LoVo (cell line): ENCODE measurements at places on chromosomes 11 and 22.

- DNase-seq = no peak
Measured at GRCh38 chr11:117302228-117302627, 11.1 kb downstream of the BACE1-AS start.

DNA sequence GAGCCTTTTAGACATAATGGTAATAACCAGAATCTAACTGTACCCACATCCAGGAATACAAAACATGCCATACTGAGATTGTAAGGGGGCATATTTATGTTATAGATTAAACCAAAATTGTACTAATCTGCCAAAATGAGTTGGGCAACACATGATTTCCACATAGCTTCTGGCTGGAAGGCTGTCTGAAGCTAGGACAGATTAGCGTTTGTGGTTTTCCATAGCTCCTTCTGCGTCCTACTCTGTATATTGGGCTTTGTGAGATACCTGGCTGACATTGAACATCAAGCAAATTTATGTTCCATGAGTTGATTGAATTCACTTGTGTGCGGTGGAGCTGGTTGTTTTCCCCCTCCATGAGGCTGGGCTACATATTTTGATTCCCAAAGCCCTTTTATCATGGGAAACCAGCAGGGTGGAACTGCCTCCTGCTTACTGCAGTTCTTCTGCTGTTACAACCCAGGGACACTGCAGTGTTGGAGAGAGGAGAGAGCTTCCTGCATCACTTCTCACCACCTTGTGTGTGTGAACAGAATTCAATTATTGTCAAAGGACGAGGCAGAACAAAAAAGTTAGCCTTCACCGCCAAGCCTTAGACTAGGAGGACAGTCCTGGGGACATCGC lies 114.9 kb downstream of the C11orf91 start:
- DNase-seq = no peak

DNA sequence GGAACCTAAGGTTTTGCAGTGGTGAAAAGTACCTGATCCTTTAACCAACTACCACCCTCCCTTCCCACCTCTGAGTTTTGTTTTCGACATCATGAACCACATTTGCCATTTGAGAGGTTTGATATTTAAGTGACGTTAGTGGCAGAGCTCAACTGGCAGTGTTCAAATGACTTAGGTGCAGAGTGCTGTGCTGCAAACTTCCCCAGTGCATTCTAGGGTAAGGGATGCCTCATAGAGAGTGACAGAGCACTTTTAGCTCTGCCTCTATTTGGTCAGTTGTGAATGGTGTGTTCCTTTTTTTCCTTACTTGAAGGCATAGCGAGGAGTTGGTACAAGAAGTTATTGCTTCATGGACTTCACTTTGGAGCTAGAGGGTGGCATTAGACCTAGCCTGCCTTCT lies 9.4 kb downstream of the BMAL1 start:
- DNase-seq = no peak

DNA sequence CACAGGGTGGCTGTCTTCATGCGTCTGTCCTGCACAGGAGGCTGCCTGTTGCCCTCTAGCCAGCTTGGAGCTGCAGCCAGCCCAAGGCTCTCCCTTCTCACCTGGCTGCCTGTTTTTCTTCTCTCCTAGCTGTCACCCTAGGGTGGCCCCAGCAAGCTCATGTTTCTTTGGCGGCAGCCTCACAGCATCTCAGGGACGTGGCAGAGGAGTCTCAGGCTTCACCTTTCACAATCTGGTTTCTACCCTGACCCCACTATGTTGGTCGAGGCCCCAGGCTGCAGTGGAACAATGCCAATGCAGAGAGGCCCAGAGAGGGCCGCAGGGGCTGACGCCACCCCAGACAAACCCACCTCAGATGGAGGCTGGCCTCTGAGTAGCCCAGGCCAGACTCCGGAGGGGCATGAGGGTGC lies 2.5 kb upstream of the CLDN5 start:
- no peak for DNase-seq
